ENCODE measurements at places on chromosomes 7 and 10.

DNA sequence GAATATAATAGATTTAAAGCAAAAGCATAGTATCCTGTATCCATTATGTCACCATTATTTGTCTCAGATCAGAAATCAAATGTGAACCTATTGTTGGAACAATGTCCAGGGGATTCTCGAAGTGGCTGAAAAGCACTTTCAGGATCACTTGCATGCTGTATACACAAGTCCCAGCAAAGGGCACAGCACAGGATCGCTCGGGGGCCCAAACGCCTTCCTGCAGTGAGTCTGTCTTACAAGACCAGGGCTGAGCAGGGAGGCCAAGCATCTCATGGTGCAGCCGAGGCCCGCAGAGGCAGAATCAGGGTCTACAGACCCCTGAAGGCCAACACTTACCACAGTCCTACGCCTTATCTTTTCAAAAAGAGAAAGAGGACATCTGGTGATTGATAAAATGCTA lies 92.3 kb downstream of the TNS3 start:
- no peak for DNase-seq

GRCh38 chr7:95509199-95509598 lies 23.5 kb downstream of the ASB4 start:
- no peak for DNase-seq

- DNase-seq: no peak
Measured at GRCh38 chr7:137020351-137020750, 151.9 kb downstream of the CHRM2 start.

- DNase-seq: no peak
Measured at GRCh38 chr10:52653263-52653909, 119.2 kb downstream of the MBL2 start.

- DNase-seq: no peak
Measured at GRCh38 chr7:25077096-25077495, 48.0 kb downstream of the CYCS start.

DNA sequence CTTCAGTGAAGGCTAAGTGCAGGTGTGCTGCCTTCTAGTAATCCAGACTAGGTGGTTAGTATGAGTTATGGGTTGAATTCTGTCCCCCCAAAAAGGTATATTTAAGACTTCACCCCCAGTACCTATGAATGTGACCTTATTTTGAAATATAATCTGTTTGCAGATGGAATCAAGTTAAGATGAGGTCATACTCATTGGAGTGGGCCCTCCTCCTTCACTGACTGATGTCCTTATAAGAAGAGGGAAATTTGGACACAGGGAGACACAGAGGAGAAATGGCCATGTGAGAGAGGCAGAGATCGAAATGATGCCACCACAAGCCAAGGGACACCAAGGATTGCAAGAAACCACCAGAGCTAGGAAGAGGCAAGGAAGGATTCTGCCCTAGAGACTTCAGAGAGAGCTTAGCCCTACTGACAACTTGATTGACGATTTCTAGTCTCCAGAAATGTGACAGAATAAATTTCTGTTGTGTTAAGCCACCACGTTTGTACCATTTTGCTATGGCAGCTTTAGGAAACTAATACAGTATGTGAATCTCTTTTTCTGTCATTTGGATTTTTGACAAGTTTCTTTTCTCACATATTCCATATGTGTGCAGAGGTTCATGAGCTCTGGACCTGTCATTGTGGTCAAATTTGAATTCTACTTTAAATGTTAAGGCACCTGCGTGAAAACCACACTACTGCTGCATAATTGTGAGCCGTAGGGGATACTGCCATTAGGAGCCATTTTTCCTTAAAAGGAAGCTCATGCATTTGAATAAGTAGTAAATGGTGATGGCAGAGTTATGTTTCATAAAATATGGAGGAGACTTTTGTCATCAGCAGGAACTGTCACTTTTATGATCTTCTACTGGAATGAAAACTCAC lies 2.6 kb upstream of the RPA3 start:
- DNase-seq: no peak

GRCh38 chr10:132875435-132875834 lies 66.9 kb downstream of the CFAP46 start:
- DNase-seq: no peak

DNA sequence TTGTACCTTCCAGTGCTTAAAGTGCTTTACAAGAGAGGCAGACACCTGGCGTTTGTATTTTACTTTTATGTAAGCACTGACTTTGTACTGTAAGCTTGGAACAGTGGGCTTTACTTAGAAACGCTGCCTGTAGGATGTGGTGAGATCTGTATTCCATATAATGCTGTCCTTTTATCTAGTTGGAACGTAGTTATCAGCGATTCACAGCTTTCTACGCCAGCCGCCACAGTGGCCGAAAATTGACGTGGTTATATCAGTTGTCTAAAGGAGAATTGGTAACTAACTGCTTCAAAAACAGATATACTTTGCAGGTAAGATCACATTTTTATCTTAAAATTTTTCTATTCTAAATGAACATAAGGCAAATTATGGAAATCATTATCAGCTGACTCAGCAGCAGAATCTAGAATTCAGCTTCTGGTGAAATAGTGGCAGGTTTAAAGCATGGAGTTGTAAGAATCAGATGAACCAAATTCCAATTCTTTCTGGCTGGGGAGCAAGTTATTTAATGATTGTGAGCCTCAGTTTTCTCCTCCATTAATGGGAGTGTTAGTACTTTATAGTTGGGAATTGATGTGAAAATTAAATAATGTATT lies 91.5 kb downstream of the CUL1 start:
- DNase-seq: no peak

GRCh38 chr7:47526466-47526865 lies 55.4 kb downstream of the TNS3 start:
- DNase-seq: no peak

DNA sequence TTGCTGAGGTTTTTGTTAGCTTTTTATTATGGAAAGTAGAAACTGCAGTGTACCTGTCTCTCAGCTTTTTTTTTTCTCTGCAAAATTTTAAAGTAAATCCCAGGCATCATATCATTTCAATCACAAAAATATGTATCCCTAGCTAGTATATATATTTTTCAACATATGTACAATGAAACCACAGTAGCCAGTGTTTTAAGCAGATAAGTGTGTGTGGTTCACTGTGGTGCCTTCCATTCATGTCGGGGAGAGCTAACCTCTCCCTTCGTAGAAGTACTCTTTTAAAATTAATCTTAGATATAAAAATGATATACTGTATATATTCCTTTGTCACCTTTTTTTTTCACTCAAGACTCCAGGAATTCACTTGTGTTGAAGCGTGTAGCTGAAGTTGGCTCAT lies 22.7 kb downstream of the CUL1 start:
- no peak for DNase-seq

- DNase-seq: no peak
Measured at GRCh38 chr7:139588632-139589031, 65.1 kb downstream of the CLEC2L start.
